AG09319 (cell line): ENCODE measurements at places on chromosomes 5 and 9.

- DNase-seq: no peak
Observed at GRCh38 chr9:128409450-128409849, 11.2 kb upstream of the CERCAM start.

- no peak for DNase-seq
Observed at GRCh38 chr5:11084111-11084510, 323.1 kb upstream of the DAP start.

DNA sequence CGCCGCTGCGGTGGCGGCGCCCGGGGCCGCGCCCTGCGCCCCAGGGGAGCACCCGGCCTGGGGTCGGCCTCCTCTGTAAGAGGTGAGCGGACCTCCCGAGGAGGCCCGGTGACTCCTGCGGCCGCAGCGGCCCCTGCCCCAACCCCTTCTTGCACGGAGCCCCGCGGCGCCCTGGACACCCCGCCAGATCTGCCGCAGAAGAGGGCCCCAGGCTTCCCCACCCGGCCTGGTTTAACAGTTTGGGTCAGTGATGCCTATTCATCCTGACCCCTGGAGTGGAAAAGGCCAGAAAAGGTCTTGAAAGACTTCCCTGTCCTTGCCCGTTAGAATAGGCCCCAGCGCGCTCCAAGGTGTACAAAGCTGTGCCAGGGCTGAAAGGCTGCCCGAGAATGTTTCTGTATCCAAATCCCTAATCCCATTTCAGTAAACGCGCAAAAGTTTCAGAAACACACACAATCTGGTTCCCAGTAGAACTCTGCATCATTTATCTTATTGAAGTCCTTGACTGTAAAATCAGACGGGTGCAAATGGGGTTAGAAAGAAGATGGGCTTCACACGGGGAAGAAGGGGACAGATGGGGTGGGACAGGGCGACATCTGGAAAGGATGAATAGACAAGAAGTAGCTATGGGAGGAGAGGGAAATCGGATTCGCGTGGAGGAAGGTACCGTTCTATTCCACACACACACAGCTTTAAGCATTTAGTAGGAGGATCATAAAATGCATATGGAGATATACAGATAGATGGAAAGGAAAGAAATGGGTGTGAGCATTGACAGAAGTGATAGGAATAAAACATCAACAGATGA, 1.1 kb upstream of the SSBP2 start:
- DNase-seq: no peak

- no peak for DNase-seq
Observed at GRCh38 chr5:106843812-106844416, 826.8 kb downstream of the EFNA5 start.

- no peak for DNase-seq
Observed at GRCh38 chr5:38707352-38708210, 138.2 kb upstream of the OSMR start.

DNA sequence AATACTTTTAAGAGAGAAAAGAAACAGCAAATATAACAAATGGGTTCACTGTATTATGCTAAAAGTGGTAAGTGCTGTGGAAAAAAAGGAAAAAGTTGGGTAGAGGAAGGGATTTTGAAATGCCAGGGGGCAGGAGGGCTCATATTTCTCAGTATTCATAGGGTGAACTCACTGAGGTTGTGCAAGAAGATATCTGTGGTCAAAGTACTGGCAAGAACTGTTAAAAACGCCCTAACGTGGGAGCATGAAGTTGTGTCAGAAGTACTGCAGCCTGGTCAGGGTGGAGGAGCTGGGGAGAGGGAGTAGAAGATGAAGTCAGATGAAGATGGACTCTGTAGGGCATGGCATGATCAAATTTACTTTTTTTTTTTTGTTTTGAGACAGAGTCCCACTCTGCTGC, 31.2 kb upstream of the SLC28A3 start:
- DNase-seq: peak; percentile 93
